ENCODE measurements at places on chromosomes 3 and 15.

DNA sequence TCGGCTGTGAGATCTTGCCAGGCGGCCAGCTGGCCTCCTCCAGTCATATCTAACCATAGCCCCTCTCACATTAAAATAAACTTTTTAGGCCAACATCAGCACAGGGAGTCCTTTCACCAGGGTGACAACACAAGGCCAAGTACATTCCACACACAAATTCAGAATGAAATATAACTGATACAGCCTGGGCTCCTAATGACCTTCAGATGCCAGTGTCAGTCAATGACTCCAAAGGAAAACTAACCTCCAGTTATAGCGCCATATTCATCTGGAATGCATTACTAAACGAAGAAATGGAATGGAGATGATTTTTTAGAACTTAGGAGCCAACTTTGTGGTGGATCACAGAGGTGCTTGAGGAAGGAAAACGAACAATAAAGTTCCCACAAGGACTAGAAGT is 205.4 kb downstream of the GREM1 start:
- DNase-seq, result no peak

DNA sequence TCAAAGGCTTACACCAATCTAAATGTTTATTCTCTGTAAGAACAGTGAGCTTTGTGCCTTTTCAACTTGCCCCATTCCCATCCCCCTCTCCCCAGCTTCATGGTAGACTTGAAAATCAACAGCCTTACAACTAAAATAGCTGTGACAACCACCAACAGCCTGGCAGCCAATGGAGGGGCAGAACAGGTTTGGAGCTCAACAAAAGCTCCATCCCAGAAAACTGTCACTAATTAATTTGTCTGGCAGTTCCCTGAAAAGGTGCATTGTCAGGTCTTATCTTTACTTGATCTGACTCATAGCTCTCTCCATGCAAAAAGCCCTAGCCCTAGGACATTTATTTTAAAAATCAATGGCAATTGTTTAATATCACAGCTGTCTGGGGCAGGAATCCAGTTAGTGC is 22.6 kb downstream of the MTHFS start:
- no peak for DNase-seq

DNA sequence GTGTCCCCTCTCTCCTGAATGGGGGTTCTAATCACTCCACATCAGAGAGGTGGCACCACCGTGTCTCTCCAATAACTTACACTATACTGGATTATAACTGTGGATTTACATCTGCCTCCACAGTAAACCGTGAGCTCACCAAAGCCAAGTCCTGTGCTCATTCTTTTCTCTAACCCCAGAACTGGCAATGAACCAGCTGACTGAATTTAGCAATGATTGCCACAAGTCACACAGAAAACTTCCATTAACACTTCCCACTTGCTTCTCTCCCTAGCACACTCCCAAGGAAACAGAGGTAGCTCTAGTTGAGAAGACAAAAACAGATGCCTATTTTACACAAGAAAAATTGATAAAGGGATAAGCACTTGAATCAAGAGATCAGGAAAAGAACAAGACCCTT is 361.3 kb downstream of the ULK4 start:
- no peak for DNase-seq

GRCh38 chr15:37720267-37720666 is 214.2 kb upstream of the TMCO5A start:
- no peak for DNase-seq

DNA sequence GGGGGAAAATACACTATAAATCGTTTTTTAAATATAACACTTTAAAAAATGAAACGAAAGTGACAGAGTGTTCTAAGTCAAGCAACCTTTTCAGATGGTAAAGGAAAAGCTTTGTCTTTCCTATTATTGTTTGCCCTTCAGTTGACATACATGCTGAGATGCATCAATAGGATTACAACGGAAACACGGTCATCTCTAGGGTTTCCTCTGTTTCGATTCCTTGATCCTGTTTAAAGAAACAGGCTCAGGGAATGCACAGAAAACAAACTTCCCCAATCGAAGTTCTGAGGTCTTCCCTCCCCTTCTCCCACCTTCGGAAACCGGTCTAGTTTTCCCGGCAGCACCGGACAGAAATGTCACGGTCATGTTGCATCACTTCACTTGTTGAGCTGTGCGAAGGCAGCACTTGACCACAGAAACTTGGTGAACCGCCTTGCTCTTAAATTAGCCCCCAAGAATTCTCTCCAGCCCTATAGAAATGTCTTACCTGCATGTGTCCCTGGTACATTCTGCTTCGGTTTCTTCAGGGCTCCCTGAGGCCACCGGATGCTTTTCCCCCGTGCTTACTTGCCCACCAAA is 556 bp downstream of the PEX5L start:
- peak; percentile 49 for DNase-seq

- no peak for DNase-seq
Observed at GRCh38 chr3:6857510-6857909, 3.4 kb upstream of the GRM7 start.

DNA sequence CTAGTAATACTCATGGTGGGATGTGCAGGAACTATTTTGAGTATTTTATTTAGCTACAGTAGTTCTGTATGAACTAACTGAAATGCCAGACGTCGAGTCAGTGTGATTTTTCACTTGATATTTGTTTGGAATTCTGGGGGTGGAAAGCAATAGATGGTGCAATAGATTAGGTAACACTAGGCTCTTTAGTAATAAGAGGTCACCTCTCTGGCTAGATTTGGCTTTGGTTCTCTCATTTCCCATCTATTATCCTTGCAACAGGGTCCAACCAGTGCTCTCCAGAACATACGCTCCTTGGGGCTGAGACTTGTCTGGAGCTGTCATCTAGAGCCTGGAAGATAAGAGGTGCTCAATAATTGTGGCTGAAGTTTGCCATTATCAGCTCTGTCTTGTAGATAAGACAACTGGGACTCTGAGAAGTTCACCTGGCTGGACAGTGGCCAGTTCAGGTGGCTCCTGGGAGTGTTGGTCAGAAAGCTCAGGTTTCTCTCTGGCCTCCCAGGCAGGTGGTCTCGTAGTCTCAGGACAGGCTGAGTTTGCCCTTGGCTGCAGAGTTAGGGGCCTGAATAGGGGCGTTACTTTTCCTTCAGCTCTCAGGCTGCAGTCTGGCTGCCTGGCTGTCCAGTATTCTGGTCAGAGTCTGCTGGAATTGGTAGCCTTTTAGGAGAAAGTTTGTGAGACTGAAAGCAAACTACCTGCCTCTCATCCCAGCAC is 277.5 kb upstream of the RGMA start:
- DNase-seq, result peak; percentile 28

DNA sequence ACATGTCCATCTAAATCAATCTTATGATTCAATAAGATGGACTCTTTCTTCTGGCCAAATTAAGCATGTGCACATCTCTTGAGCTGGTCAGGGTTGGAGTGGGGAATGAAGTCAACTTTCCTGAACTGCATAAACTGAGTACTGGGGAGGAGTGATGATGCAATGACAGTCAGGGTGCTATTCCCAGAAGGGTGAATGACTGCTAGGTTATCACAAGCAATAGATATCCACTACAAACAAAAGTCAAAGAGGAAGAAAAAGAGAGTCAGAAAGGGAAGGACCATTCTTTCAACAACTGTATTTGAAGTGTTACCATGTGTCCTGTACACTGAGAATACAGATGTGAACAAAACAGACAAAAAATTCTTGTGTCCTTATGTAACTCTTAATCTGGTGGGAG is 70.0 kb downstream of the ALCAM start:
- DNase-seq, result no peak

DNA sequence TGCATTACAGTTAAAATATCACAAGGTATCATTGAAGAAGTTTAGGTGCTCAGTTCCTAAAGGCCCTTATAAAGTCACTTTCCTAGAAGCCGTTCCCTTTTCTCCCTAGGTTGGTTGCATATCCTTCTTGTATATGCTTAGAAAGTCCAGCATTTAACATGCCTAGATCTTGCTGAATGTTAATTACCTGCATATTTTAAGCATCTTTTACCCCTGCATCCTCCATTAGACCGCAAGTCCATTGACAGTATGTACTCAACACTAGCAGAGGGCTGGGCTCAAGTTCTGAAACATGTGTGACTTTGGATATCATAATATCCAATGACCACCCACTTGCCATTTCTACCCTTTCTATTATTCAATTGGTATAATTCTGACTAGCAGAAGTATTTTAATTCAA is 336.6 kb downstream of the ROBO2 start:
- no peak for DNase-seq

DNA sequence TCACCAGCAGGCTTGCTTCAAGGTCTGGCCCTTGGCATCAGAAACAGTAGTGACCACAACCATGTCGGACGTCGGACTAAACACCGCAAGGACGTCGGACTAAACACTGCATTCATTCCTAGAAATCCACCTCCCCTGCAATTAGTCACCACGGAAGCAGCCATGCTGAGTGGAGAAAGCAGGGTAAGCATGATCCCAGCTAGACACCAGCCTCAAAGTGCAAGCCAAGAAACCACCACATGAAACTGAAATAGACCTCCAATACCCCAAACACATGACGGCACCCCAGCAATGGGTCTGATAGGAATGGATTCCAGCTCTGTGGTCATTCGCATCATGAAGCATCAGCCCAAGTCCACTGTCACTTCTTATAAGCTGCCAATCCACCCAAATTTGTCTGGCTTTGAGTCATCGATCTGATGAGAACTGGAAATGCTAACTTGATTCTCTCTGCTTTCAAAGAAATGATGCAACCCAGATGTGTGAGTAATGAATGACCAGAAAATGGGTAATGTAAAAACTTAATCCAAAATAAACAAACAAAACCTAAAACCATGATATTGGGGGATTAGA is 348.3 kb upstream of the TMCO5A start:
- DNase-seq, result no peak

GRCh38 chr3:190076601-190077394 is 43.9 kb downstream of the P3H2 start:
- peak; percentile 75 for DNase-seq

- DNase-seq, result no peak
Observed at GRCh38 chr3:157027861-157028745, 131.8 kb downstream of the CCNL1 start.

- no peak for DNase-seq
Observed at GRCh38 chr3:29164825-29165224, 116.0 kb upstream of the RBMS3 start.

DNA sequence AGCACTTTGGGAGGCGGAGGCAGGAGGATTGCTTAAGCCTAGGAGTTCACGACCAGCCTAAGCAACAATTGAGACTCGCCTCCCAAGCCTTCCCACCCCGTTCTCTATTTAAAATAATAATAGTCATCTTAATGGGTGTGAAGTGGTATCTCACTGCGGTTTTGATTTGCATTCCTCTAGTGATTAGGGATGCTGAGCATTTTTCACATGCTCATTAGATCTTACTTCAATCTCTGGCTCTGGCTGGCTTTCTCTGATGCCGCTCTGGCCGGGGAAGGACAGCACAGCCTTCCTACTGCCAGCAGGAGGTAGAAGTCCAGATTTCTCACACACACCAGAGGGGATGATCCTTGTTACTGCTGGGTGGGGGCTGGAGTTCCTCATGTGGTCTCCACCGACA is 7.4 kb upstream of the EIF4A2 start:
- peak; percentile 20 for DNase-seq

DNA sequence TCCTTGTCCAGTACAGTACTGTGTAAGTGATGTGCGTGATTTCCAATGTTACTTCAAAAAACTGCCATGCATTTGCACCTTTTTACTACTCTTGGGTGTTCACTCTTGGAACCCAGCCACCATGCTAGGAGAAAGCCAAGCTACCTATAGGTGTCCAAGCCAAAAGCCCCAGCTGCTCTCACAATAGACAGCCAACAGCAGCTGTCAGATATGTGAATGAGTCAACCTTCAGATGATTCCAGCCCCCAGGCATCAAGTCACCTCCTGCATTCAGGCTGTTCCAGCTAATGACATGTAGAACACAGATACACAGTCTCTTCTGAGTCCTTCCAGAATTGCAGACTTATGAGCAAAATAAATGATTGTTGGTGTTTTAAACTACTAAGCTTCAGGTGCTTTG is 417.7 kb upstream of the TGFBR2 start:
- no peak for DNase-seq

DNA sequence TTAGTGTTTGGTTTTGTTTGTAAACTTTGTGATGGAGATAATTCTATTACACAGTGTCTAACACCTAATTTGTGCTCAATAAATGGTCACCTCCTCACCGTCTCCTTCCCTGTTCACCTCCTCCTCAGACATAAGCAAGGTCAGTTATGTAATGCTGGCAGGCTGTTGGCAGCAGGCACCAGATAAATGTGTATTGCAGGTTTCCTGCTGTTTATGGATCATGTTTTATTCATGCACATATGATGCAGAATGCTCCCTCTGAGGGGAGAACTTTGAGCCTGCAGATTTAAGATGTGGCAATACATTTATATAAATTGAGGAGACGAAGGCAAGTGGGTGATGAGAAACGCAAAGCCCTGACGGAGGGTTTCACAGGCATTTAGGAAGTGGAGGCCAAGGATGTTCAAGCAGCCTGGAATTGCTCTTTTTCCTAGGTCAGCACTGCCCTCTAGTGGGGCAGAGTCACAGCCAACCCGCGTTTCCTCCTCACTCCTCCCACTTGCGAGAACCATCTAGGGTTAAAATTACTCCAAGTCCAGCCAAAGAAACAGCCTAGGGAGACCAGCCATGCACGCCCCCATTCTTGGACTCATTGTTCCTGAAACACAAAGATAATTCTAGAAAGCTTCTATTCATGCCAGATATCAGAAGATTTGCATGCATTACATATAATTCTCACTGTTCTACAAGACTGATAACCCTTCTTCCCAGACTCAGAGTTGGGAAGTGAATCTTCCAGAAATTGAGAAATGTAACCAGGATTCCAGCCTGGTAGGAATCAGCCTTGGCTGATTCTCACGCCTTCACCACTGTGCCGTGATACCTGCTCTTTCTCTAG is 228.7 kb downstream of the SLCO3A1 start:
- DNase-seq, result peak; percentile 82

DNA sequence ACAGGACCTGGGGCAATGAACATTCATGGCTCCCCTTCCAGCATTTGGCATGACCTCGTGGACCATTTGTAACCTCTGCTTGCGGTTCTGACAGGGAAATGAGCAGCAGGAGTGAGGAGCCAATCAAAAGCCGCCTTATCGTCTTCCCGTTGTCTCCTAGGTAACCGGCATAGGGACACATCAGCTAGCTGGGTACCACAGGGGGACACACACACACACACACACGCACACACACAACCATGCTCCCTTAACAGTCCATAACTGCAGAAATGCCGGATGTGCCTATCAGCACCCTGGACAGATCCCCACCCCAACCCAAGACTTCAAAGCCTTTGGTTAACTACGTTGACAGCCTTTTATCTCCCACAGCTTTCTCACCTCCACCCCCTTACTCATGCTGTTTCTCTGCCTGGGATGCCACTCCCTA is 53.4 kb upstream of the CCDC174 start:
- peak; percentile 83 for DNase-seq

DNA sequence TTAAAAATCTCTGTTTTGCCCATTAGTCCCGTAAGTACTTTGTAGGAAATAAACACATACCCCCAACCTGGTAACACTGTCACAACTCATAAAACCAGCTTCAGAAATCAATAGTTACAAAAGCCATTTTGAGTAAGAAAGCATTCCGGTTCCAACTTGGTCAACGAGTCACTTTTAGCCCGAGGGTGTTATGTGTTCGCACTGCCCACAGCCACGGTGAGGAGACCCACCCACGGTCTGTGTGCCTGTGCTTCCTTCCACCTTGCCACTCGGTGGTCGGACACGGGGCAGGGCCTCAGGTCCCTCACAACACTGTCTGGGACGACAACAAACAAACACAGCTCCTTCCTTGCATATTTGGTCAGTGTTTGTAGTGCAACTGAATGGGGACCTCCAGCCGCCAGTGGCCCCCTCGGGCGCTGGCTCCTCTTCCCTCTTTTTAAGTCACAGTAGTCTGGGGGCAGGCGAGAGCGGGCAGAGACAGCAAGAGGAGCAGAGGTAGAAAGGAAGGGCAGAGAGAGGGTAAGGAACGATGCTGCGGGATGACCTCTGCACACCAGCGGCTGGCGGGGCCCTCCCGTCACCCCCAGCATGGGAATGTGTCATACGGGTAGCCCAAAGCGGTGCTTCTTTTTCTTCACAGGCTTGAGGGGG is 5.2 kb upstream of the MUSTN1 start:
- no peak for DNase-seq

Data from neural progenitor cell (in vitro differentiated cells).